NCI-H1048 (cell line): ENCODE measurements at places on chromosomes 11 and 22.

- DNase-seq = no peak
Observed at GRCh38 chr11:94838027-94838731, 70.0 kb downstream of the AMOTL1 start.

DNA sequence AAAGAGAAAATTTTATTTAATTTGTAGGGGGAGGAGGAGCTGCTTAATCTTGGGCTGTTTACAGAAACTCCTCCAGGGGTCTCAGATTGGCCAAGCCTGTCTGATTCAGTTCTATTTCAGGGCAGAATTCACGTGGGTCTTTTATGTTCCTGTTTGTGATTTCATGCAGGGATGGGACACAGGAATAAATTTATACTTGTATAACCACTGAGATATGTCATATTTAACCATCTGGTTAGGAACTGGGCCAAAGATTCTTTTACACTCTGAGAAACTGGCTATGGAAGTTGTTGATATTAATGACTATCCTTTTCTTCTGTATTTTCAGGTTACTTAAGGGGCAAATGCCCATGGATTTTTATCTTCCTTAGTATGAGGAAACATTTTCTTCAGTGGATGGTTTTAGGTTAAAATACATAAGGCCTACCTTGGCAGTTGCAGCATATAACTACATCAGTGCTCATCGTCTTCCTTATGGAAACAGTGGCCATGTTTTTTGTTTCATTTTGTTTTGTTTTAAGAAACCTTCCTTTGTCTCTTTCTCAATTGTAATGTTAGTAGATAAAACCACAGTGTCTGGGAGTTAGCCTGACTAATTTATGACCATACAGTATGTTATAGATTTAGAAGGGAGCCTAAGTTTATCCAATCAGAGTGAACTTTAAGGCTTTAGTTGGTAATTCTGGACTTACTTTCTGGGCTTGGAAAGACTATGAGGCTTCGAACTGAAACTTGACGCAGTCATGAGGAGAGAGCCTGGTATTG, 132.4 kb upstream of the ANO3 start:
- no peak for DNase-seq

DNA sequence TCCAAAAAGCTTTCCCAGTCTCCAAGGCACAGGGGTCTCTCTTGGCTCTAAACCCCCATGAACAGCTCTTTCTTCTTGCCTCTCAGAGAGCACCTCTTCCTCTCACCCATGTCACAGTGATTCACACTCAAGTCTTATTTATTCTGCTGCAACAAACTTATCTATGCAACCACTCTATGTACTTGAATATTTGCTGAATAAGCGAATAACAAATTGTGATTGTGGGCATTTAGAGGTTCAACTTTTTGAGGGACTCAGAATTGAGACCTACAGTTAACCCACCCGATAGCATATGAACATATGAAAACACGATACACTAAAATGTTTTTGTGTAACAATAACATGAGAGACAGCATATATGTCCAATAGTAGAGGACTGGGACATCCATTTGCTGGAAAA, 137.1 kb upstream of the NARS2 start:
- DNase-seq = no peak

- peak; percentile 100 for DNase-seq
Observed at GRCh38 chr22:38705235-38706100, at the start of gene GTPBP1. GTPBP1 (plus strand) TSS chr22:38705944; CDS start chr22:38705956, 12 bp downstream.

DNA sequence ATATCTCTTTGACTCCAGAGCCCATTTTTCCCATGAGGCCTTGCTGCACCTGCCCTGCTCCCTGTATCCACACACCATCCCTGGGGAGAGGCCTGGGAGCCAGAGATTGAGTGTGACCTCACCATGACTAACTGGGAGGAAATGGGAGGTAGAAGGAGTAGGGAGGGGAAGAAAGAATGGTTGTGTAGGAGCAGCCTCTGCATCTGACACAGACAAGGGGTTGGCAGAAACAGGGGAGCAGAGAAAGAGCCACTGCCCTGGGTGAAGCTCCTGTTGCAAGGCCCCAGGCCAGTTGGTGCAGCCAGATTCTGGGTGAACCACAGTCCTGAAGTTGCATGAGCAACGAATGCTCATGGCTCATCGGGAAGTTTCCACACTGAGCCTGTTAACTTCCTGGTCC, 32.4 kb downstream of the POU2F3 start:
- DNase-seq = no peak

- no peak for DNase-seq
Observed at GRCh38 chr11:116778556-116778955, 5.8 kb upstream of the BUD13 start.

- DNase-seq = no peak
Observed at GRCh38 chr11:76664578-76665061, 5.9 kb downstream of the LRRC32 start.
